ENCODE measurements at places on chromosomes 5 and 9.

DNA sequence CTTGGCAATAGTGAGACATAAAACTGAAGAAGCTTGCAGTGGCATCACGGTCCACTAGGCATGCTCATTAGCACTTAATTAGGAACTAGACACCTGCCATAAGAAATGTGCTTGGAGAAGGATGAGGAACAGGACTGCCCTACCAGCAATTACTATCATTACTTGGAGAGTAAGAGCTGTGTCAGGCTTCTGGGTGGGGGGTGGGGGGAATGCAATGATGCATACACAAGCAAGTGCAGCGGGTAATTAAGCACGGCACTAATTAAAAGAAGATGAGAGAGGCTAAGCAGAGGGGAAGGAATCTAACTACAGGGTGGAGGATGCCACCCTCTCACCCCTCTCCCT, 53.1 kb downstream of the TLE1 start:
- DNase-seq, result no peak

DNA sequence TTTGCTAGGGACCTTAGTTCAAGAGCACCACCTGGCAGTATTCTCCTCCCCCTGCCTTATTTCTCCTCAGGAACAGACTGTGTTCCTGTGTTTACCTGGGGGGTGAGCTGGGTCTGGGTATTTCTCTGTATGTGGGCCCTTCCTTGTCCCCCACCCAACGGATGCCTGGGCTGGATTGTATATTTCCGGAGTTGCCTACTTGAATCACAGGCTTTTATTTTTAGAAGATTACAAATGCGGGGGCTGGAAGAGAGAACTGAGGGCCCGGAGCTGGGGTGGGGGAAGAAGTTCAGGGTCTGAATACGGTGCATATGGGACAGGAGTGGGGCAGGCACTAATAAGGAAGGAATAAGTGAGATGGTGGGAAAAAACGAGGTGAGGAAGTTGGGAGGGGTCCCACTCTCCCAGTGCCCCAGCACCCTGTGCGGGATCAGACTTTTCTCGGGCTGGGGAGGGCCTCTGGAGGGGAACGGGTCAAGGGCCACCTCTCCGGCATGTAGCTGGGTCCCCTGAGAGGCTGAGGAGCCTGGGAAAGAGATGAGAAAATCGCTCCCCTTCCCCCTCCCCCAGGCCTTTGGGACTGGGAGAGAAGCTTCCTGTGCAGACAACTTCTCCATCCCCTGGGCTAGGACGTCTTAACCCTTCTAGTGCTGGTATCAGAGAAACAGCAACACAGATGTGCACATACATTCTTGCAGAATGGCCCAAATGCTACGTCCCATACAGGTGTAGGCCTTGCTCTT, 42.1 kb downstream of the PCDH1 start:
- DNase-seq, result no peak

DNA sequence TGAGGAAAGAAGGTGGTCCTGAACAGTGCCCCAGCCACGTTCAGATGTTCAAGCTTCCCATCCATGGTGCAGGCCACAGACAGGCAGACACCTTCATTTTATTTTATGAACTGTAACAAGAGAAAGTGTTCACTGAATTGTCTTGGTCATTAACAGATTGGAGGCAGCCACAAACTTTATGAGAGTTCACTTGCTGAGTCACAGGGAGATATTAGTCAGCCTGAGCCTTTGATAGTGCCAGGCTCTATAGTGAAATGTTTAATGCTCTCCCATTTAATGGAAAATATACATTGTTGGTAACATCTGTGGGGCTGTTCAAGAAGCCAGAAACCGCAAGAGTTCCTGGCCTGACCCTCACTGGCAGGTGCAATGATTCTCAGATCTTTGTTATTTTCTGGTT, 237.0 kb downstream of the TENT4A start:
- no peak for DNase-seq

- DNase-seq, result no peak
Observed at GRCh38 chr5:137119321-137119720, 379.8 kb downstream of the SPOCK1 start.

- DNase-seq, result no peak
Observed at GRCh38 chr5:141714542-141715310, 32.7 kb upstream of the ARAP3 start.

GRCh38 chr9:3893519-3893918, 367.7 kb upstream of the RFX3 start:
- no peak for DNase-seq

Measured in stimulated activated CD8-positive, alpha-beta memory T cell treated with anti-CD3 and anti-CD28 coated beads, Interleukin-4, amount 100 ng/mL, for 4 hours (primary cell).